Activated naive CD8-positive, alpha-beta T cell treated with anti-CD3 and anti-CD28 coated beads, Interleukin-2, amount 50 U/mL, for 24 hours (primary cell): ENCODE measurements at places on chromosomes 7 and 10.

DNA sequence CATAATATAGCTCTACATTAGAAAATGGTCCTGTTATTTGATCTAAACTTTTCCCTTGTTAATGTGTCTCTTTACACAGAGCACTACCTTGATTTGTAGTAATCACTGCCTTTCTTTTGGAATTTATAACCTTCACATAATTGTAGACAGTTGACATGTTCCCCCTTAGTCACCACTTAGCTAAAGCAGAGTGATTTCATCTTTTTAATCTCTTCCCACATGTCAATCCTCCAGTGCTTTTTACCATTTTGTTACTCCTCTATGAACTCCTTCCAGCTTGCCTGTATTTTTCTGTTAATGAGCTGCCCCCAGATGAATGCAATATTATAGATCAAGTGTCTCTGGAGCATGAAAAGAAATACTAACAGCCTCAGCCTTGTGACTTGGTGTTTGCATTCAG lies 2.6 kb upstream of the PPP1R3A start:
- H3K4me3 ChIP-seq: no peak overlapping the region
- H3K4me1 ChIP-seq: no peaks in the 10 kb centered on the region
- H3K27me3 ChIP-seq: no peaks in the 10 kb centered on the region

DNA sequence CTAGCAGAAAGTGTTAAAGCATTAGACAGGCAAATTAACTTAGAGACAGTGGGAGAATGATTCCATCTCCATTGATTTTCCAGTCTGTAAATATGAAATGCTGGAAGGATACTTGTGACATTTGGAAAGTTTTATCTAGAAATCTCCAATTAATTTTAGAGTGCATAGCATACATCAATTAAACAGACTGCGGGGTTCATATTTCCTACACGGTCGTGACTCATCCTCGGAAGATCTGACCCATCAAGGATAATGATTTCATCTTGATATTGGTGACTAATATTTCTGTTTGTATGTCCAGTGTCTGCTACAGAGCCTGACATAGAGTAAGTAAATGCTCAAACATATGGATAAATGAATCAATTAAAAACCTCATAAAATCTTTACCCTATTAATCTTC lies 474.9 kb downstream of the KCNMA1 start:
- no peak overlapping the region for H3K4me3 ChIP-seq
- no peak overlapping the region for H3K27ac ChIP-seq
- peaks cover 5% of the 10 kb centered on the region for H3K4me1 ChIP-seq
- H3K36me3 ChIP-seq: no peaks in the 10 kb centered on the region
- no peak for DNase-seq

GRCh38 chr7:70153933-70154332 lies 555.7 kb downstream of the AUTS2 start:
- H3K27ac ChIP-seq: no peak overlapping the region
- no peak for DNase-seq
- H3K4me1 ChIP-seq: no peaks in the 10 kb centered on the region
- no peaks in the 10 kb centered on the region for H3K27me3 ChIP-seq
- H3K4me3 ChIP-seq: no peak overlapping the region
- peaks cover 3% of the 10 kb centered on the region for H3K36me3 ChIP-seq

- peak; percentile 74 for DNase-seq
- H3K4me3 ChIP-seq: peak overlapping the region; percentile 74
- H3K27me3 ChIP-seq: no peaks in the 10 kb centered on the region
- H3K27ac ChIP-seq: peak overlapping the region; percentile 99
- H3K4me1 ChIP-seq: peaks cover 71% of the 10 kb centered on the region
Observed at GRCh38 chr7:131235489-131236317, 92.0 kb upstream of the MKLN1 start.

DNA sequence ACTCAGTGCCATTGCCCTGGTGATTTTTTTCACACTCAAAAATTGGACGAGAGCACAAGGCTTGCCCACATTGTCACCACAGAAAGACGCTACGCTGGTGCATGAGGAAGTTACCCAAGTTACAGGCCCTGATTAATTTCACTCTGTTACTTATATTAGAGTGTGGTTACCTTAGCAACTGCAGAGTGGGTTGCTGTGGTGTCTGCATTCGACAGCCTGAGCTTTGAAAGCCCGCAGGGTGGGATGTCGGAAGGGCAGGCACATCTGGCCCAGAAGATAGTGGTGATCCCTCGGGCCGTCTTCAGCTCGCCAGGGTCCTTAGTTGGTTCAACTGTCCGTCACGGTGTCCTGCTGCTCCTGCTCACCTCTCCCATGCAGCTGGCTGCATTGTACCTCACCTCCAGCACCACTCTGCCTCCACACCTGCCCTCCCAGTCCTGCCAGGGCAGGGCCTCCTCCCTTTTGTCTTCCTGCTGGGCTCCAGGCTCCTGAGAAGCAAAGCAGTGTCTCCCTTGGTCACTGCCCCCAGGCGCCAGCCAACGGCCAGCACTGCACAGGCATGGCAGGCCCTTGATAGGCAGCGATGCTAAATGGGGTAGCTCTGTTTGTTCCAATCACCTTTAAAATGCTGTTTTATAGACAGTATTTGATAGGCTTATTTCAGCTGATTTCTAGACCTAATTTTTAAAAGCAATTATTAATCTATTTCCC lies 167.2 kb downstream of the EBF3 start:
- H3K27ac ChIP-seq: no peak overlapping the region
- H3K27me3 ChIP-seq: no peaks in the 10 kb centered on the region
- peaks cover 5% of the 10 kb centered on the region for H3K36me3 ChIP-seq

GRCh38 chr7:29285444-29285793 lies 90.8 kb downstream of the CHN2 start:
- no peaks in the 10 kb centered on the region for H3K36me3 ChIP-seq
- peaks cover 33% of the 10 kb centered on the region for H3K4me1 ChIP-seq
- peak; percentile 50 for DNase-seq
- H3K27ac ChIP-seq: peak overlapping the region; percentile 67
- peaks cover 17% of the 10 kb centered on the region for H3K27me3 ChIP-seq
- no peak overlapping the region for H3K4me3 ChIP-seq

DNA sequence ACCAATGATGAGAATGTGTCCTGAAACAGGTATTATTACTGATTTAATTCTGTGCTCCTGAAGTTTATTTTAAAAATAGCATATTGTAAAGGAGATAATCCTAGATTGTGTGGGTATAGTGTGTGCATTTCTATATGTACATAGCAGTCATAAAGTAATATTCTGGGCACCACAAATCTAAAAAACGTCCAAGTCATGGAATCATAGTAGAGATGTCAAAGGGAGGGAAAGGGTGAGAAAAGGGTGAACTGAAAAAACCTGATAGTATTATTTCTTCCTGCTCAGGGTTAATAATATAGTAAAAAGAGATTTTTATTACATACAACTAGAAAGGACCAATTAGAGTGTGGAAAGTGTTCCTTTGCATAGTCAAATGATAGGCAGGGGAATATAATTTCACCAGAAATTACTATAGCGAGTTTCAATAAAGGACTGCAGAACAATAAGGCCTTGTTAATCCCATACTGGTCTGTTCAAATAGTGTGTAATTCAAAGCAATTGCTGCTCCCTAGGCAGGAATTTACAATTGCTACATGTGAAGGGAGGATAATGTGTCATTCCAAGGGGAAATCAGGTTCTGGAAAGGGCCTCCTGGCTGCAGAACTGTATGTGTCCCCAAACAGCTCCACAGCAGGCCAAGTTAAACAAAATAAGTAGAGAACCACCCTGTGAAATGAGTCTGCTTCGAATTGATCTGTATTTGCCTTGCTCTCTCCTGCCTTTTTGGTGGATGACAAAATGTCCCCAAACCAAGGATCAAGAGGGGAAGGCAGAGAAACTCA lies 42.5 kb upstream of the KMT2E start:
- no peaks in the 10 kb centered on the region for H3K27me3 ChIP-seq
- peaks cover 3% of the 10 kb centered on the region for H3K36me3 ChIP-seq
- H3K4me1 ChIP-seq: peaks cover 13% of the 10 kb centered on the region

DNA sequence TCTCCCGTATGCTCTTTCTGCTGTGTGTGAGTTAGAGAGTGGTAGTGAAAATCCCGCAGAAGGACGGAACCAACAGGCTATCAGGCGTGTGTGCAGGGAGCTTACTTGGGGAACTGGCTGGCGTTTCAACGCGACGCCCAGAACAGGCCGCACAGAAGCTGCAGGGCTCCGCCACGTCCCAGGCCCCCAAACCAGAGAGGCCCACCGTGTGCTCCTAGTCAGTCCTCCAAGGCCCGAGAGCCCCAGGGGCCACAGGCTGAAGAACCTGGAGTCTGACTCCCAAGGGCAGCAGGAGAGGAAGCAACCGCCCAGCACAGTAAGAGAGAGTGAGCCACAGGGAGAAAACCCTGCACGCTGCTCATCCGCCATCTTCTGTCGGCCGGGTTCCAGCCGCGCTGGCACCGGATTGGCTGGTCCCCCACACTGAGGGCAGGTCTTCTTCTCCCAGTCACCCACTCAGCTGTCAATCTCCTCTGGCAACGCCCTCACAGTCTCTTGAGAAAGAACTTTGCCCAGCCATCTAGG lies 730.6 kb upstream of the VSTM2A start:
- DNase-seq: no peak
- H3K4me1 ChIP-seq: no peaks in the 10 kb centered on the region
- H3K36me3 ChIP-seq: no peaks in the 10 kb centered on the region
- H3K4me3 ChIP-seq: no peak overlapping the region

- peaks cover 7% of the 10 kb centered on the region for H3K36me3 ChIP-seq
- H3K27me3 ChIP-seq: no peaks in the 10 kb centered on the region
- no peak for DNase-seq
Observed at GRCh38 chr7:27808626-27809025, 68.7 kb downstream of the TAX1BP1 start.

- H3K27ac ChIP-seq: no peak overlapping the region
- no peaks in the 10 kb centered on the region for H3K36me3 ChIP-seq
- H3K4me3 ChIP-seq: no peak overlapping the region
Observed at GRCh38 chr10:80414142-80414895, 6.0 kb downstream of the PRXL2A start.

- H3K4me3 ChIP-seq: no peak overlapping the region
- no peaks in the 10 kb centered on the region for H3K4me1 ChIP-seq
- H3K27ac ChIP-seq: no peak overlapping the region
- DNase-seq: no peak
- no peaks in the 10 kb centered on the region for H3K27me3 ChIP-seq
Observed at GRCh38 chr7:48180981-48181380, 9.7 kb downstream of the ABCA13 start.

- H3K27ac ChIP-seq: no peak overlapping the region
- no peaks in the 10 kb centered on the region for H3K36me3 ChIP-seq
- no peaks in the 10 kb centered on the region for H3K27me3 ChIP-seq
- no peak for DNase-seq
Observed at GRCh38 chr10:116073510-116073909, 199.5 kb downstream of the GFRA1 start.

DNA sequence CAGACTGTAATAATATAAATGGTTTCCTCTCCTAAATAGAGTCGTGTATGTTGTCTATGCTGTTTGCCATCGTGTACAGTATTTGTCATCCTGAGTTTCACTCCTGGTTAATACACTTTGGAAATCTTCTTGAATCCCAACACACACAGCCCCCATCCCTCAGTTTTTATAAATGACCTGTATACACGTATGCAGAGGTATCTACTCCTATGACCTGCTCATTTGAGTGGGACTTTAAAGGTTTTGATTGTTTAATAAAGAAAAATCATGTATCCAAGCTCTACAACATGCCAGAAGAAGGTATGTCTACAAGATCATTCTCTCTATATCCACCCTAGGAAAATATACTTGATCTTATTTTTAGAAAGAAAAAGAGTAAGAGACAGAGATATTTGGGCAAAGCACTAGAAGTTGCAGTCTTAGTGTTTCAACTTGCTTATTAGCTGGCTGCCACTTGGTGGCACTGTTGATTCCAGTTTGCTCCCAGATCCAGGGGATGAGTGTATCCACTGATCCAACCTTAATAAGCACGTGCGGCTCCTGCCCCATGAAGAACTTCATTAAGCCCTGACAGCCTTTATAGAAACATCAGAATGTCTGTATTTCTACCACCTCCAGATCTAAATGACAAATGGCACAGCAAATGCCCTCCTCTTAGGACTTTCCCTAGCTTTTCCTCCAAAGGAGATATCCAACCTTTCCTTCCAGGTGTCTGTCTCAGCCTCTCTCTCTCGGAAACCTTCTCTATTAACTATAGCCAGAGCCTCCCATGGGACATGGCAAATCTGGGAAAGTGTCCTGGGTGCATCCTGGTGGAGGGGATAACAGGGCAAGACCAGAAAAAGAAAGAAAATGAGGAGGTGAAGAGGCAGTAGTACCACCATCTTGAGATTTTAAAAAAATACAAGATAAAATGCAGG lies 181.6 kb upstream of the NEBL start:
- no peaks in the 10 kb centered on the region for H3K4me1 ChIP-seq
- peaks cover 2% of the 10 kb centered on the region for H3K27me3 ChIP-seq
- DNase-seq: peak; percentile 28
- no peak overlapping the region for H3K4me3 ChIP-seq

DNA sequence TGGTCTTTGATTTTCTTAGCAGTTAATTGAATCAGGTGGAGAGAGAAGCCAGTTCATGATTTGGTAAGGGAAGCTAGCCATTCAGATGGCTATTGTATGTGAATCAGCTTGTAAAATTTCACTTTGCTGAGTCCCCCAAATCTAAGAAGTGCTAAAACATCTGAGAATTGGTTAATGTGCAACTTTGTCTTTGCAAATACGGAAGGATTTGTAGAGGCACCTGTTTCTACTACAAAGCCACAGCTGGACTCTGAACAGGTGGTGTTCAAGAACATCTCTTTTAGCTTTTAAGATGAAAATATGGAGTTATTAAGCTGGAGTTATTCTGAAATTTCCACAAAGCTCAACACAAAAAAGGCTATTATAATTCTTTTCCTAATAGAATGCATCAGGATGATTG lies 132.6 kb downstream of the VPS50 start:
- no peaks in the 10 kb centered on the region for H3K4me1 ChIP-seq
- DNase-seq: no peak
- no peaks in the 10 kb centered on the region for H3K36me3 ChIP-seq
- peaks cover 7% of the 10 kb centered on the region for H3K27me3 ChIP-seq
- H3K27ac ChIP-seq: no peak overlapping the region

DNA sequence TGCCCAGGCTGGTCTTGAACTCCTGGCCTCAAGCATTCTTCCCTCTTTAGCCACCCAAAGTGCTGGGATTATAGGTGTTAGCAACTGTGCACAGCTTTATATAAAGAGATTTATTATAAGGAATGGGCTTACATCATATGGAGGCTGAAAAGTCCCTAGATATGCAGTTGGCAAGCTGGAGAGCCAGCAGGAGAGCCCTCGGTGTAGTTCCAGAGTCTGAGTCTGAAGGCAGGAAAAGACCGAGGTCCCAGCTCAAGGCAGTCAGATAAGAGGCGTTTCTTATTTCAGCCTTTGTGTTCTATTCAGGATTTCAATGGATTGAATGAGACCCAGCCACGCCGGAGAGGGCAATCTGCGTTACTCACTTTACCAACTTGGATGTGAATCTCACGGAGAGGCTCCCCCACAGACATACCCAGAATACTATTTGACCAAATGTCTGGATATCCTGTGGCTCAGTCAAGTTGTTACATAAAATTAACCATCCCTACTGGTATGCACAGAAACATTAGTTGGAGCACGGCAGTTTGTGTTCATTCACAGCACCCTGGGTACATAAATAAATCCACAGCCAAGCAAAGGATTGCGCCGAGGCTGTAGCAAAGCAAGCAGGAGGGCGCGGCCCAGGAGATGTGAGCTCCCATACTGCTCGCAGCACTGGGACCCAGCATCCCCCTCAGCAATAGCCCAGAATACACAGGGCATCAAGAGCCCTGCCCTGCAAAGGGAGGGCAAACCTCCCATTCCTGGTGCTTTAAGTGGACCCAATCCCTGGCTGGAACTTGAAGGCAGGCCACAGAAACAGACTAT lies 158.4 kb upstream of the ZNF32 start:
- H3K36me3 ChIP-seq: no peaks in the 10 kb centered on the region
- peaks cover 51% of the 10 kb centered on the region for H3K4me1 ChIP-seq
- H3K4me3 ChIP-seq: no peak overlapping the region
- no peak overlapping the region for H3K27ac ChIP-seq
- peaks cover 3% of the 10 kb centered on the region for H3K27me3 ChIP-seq
